ENCODE measurements at places on chromosomes 2 and 18.

- DNase-seq = no peak
Observed at GRCh38 chr2:54669677-54670484, 53.6 kb upstream of the EML6 start.

GRCh38 chr2:132462236-132462635 lies 45.6 kb downstream of the GPR39 start:
- DNase-seq = no peak

GRCh38 chr18:25921677-25922421 lies 168.6 kb downstream of the SS18 start:
- DNase-seq = peak; percentile 32

- DNase-seq = no peak
Observed at GRCh38 chr18:36798738-36799473, 29.9 kb downstream of the TPGS2 start.

DNA sequence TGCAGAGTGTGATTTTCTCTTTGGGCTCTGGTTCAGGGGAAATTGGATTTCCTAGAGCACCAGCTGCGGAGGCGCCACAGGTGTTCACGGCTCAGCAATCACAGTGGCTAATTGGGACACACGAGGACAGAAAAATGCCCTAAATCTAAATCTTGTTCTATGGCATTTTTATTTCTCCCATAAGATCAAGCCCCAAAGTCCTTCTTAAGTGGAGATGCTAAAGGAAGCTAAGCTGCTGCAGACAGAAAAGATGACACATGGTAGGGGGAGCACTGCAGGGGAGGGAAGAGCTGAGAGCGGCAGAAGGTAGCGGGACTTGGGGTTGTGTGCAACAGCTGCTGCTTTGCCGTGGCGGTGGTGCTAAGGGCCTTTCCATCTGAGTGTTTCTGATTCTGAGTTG lies 280.6 kb downstream of the MYT1L start:
- no peak for DNase-seq

DNA sequence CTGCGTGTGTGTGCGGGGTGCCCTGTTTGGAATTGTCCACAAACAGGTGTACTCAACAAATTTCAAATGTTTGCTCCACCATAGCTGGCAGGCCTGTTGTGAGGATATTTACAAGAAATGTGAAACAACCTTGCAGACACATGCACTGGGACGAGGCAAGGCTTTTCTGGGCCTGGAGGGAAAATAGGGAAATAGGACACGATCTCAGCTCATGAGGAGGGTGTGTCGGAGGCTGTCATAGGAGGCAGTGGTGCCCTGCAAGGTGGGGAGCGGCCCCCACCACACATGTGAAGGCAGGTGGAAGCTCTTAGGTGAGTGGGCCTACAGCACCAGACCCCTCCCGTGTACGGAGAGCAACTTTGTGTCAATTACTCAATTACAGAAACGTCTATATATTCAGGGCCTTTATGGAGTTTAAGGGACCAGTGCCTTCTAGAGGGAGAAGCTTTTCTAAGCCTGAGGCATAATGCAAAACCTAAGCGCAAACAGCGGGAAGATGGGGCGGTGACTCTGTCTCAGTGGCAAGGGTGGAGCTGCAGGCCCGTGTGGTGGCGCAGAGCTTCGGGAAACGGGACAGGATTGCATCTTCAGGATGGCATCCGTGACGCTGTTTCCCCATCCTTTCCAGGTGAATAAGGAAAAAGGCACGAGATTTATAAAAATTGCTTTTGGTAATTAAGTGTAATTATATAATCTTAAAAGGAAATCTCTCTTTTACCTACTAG lies 48.0 kb downstream of the RNF144A start:
- no peak for DNase-seq

GRCh38 chr2:17962876-17963275 lies 84.4 kb downstream of the KCNS3 start:
- no peak for DNase-seq

- no peak for DNase-seq
Observed at GRCh38 chr2:19409046-19409445, 50.6 kb upstream of the OSR1 start.

DNA sequence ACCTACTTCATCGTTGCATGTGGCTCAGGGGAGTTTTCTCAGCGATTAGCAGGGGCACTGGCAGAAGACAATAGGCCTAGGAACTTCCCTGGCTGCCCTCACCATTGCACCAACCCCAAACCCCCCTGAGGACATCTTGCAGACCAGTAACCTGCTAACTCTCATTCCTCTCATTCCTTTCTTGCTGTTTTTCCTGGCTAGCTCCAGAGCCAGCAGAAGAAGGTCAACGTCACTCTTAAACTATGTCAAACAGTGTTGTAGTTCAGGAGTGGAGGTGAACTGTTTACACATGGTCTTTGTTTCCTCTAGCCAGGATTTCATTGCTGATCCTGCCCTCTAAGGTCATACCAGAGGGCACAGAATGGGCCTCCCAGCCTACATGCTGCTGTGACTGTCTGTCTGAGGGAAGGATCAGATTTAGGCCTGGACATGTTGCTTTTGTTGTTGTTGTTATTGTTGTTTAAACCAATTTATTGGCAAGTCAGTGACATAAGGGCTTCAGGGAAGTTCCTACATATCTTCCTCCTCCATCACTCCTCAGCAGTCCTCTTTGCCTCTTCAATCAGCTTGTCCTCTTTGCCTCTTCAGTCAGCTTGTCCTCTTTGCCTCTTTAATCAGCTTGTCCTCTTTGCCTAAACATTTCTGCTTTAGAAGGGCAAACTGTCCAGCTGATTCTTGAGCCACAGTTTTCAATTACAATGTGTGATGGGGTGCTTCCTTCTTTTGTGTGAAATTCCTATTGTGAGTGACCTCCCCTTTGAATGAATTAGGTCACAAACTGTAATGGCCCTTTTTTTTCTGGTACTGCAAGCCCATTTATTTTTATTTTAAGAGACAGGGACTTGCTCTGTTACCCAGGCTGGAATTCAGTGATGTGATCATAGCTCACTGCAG lies 471.9 kb upstream of the TNP1 start:
- no peak for DNase-seq

DNA sequence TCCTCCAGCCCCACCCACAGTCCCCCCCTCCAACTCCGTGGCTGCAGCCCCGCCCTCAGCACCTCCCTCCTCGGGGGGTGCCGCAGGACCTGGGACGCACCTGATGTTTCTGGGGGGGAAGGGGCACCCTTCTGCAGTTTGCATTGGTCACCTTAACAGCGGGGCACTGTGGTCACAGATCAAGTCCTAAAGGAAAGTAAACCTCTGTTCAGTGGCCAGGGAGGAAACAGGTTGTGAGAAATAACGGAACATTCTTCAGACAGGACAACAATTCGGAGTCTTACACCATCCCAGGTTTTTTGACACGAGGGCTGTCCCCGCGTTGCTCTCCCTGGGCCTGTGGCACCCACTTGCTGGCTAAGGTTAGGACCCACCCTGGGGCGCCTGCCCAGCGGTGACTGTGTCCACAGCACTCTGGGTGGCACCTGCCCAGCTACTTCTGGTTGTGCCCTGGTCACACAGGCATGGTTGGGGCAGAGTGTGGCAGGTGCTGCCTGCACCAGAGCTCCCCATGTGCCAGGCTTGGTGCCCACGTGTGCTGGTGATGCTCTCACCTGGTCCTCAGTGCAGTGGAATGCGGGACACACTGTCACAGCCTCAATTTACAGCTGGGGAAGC lies 93.5 kb upstream of the OTOS start:
- DNase-seq = peak; percentile 25

DNA sequence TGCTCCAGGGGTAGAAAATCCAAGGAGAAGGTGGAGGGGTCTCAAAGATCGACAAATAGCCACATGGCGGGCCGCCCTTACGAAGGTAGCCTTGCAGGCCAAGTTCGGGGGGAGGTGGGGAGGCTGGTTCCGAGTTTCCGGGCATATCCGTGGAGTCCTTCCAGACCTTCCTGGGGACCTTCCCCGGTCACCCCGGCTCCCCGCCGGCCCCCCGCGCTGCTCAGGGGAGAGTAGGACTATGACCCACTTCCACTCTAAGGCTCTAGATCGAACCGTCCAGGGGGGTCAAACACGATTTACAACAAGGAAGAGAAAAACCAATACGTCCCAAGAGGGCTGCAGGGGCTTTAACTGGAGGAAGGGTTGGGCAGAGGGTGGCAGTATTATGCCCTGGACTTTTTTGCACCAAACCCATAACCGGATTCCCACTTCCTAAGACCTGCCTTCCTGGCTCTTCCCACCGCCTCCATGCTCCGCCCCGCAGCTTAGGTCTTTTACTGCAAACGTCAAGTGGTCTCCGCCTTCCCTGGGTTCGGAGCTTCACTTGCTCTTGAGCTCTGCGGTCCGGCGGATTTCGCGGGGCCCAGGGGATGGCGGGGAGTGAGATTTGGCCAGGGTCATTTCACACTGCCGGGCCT lies 779 bp upstream of the LYPD6 start:
- no peak for DNase-seq

- no peak for DNase-seq
Observed at GRCh38 chr2:12083713-12084419, 337.4 kb downstream of the LPIN1 start.

GRCh38 chr18:68841301-68841700 lies 43.4 kb downstream of the CCDC102B start:
- DNase-seq = no peak

DNA sequence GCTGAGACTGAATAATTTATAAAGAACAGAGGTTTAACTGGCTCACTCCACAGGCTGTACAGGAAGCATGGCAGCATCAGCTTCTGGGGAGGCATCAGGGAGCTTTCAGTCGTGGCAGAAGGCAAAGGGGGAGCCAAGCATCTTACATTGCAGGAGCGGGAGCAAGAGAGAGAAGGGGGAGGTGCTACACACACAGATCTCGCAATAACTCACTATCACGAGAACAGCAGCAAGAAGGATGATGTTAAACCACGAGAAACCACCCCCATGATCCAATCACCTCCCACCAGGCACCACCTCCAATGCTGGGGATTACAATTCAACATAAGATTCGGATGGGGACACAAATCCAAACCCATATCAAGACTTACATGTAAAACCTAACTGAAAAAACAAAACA lies 17.8 kb upstream of the MATN3 start:
- DNase-seq = no peak

GRCh38 chr2:117700471-117700870 lies 114.0 kb upstream of the DDX18 start:
- no peak for DNase-seq

- DNase-seq = no peak
Observed at GRCh38 chr2:144477957-144478311, 42.0 kb downstream of the ZEB2 start.

GRCh38 chr18:62637807-62638687 lies 77.3 kb upstream of the PHLPP1 start:
- DNase-seq = peak; percentile 50

DNA sequence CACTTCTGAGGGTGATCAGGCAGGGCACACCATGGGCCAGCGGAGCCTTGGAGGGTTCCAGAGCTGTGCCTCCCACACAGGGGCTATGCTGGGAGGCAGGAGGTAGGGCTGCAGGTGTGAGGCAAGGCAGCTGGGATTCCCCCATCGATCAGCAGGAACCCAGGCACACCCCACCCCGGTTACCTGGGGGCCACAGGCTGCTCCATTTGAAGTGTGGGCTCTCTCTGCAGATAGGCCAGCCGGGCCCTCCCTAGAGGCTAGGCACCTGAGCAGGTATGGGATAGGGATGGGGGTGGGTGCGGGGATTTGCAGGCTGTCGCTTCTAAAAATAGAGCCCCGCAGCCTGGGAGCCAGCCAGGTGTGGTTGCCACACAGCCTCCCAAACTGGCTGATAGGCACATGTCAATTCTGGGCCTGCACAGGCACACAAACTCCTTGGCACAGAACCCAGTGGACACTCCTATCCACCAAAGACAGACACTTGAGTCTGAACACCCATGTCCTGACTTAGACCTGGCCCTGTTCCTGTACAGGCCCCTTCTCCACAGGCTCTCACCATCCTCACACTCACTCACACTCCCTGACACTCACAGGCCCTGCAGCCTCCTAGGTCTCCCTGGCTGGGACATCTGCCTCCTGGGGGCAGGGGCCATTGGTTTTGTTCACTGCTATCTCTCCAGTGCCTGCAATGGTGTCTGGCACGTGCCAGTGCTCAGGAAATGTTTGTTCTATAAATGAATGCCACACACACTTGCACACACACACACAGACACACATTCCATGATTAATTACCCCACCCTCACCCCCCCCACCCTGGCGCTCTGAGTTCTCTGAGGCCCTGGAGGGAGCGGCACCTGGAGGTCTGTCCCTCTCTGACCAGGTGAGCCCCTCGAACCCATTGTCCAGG lies 73.4 kb downstream of the ZFP36L2 start:
- DNase-seq = no peak

- DNase-seq = no peak
Observed at GRCh38 chr2:113116100-113116958, 11.1 kb upstream of the IL1RN start.

GRCh38 chr2:101983486-101983885 lies 8.3 kb upstream of the IL1R2 start:
- no peak for DNase-seq

DNA sequence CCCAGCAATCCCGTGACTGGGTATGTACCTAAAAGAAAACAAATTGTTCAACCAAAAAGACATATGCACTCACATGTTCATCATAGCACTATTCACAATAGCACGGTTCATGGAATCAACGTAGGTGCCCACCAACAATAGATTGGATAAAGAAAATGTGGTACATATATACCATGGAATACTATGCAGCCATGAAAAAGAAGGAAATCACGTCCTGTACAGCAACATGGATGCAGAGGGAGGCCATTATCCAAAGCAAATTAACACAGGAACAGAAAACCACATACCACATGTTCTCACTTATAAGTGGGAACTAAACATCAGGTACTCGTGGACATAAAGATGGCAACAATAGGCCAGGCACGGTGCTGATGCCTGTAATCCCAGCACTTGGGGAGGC lies 207.9 kb upstream of the TNP1 start:
- no peak for DNase-seq

GRCh38 chr2:36507408-36507812 lies 90.6 kb downstream of the FEZ2 start:
- no peak for DNase-seq

DNA sequence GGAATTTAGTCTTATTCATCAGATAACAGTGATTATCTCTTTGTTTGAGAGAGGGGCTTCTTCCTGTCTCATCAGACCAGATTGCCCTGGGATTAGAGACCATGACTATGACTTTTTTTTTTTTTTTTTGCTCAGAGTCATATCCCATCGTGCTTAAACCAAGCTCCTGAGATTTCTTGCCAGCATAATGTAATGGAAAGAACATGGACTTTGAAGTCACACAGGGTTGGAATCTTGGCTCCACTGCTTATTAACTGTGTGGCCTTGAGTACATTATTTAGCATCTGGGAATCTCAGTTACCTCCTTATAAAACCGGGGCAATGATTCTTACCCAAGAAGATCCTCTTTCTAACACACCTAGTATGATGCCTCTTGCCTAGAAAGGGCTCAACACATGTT lies 268.3 kb downstream of the DYSF start:
- no peak for DNase-seq

DNA sequence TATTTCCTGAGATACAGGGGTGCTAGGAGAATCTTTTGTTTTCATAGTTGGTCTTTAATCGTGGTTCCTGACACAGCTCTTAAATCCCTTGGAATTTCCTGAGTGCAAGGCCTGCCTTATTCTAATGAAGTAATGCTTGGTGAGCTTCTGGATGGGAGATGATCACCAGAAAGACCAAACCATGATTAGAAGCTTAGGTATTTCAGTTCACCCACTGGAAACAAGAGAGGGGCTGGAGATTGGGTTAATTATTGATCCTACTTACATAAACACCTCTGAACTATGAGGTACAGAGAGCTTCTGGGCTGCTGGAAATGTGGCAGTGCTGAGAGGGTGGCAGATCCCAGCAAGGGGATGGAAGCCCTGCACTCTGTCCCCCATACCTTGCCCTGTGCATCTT lies 406.8 kb downstream of the THSD7B start:
- no peak for DNase-seq

GRCh38 chr2:71379086-71379485 lies 47.5 kb downstream of the ZNF638 start:
- DNase-seq = no peak
